M059J (cell line): ENCODE measurements at places on chromosomes 11 and 22. TPM values are rescaled to one million over a fixed set of nuclear protein-coding genes. Genes with fewer than 3 reads are reported as not detected.

- DNase-seq = no peak
These were observed 12.3 kb upstream of the OR56A3 start for GRCh38 chr11:5929571-5930368.

The MMP3 gene
- 126 and 136 TPM in 2 replicates for total RNA-seq

DNA sequence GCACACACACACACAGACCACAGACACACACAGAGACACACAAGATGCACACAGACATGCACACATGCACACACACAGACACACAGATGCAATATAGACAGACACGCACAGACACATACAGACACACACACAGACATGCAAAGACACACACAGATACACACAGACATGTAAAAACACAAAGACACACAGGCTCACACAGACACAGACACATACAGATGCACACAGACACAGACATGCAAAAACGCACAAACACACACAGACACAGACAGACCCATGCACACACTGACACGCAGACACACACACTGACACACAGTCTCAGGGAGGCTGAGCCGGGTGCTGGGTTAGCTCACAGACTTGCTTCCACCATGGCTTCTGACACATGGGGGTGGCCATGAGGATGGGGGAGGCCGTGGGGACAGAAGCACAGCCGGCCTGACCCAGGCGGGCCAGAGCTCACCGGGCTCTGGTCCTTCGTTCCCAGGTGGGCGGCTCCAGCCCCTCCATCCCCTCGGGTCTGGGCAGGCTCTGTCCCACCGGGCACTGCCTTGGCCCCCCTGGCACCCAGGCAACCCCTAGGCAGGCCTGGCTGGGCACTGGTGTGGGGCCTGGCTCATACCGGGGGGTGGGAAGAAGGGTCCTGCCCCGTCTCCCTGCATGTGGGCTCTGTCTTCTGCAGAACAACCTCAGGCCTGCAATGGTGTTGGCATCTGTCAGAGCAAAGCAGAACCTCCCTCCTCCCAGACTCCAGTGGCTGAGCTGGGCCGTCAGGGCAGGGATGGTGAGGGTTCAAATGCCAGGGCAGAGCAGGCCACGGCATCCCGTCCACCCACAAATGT lies 1489.5 kb downstream of the BRD1 start:
- DNase-seq = no peak

DNA sequence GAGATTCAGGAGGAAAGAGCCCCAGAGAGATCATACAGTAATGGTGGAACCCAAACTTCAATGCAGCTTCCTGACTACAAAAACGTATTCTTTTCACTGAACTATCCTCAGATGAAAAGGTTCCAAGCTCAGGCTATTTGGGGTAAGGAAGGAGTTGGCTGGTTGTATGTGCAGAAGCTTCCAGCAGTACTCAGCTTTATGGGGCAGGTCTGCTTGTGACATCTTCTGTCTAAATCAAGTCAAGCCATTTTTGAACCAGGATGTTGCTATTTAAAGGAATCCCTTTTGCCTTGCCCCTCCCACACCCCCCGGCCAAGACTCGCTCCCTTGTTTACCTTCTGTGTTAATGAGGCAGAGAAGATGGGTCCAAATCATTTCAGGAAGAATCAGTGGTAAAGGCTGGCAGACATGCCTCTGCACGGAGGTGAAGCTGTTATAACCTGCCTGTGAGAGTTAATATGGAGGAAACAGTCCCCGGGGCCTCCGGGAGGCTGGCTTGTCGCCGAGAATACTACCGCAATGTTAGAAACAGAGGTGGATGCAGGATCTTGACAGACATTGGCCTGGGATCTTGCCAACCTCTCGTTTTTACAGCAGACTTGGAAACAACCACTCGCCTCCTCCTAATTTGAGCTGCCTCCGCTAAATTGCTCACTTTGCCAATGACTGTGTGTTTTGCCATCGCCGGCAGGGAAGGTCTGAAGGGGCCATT lies 45.4 kb downstream of the TIMP3 start:
- DNase-seq = peak; percentile 39

DNA sequence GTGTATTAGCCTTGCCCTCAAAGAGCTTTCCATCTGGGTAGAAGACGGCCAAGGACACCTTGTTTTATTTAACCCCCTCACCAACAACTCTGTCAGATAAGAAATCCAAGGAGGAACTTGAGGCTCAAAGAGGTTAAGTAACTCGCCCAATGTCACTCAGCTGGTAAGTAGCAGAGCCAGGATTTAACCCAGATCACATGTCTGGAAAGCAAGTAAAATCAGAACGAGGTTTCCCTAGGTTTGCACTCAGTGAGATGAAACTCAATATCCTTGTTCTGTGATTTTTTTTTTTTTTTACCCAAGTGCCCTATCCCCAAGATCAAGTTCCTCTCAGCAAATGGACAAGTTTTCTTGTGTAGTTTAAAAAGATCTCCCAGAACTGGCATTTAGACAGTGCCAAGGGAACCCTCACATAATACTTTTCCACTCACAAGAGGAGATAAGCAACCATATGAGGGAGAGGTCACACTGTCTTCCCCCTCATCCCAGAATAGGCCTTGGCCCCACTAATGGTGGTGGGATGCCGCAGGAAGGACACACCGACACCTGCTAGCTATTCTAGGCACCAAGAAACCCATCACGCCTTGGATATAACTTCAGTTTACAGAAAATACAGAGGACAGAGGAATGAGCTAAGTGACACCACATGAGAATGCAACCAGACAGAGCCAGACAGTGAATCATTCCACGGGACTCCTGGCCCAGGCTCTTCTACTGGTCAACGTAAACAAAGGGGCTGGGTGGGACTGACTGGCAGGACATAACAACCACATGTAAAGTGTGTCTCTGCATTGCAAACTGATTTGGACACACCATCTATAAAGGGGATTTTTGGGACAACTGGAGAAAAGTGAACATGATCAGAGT lies 8.6 kb upstream of the ARAP1 start:
- DNase-seq = peak; percentile 43
